Stimulated activated CD4-positive, alpha-beta T cell treated with anti-CD3 and anti-CD28 coated beads, Interleukin-4, amount 100 ng/mL, for 48 hours (primary cell): ENCODE measurements at places on chromosomes 1 and 21.

DNA sequence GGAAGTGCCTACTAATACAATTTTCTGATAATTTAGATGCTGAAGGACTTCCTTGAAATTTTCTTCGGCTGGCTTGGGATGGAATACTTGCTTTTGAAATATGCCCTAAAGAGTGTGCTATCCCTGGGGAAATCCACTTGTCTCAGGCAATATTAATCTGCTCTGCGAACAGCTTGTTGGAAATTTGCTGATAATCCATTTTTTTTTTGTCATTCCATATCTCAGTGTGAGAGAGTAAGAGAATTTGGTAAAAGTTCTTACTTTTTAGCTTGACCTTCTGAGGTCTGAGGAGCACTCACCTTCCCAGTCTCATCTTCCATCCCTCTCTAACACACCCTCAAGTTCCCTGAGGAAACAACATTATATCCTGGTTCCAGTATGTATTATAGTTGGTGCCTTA lies 36.8 kb downstream of the DNAJC6 start:
- DNase-seq: no peak

GRCh38 chr1:152858062-152858461 lies 1.7 kb upstream of the LCE7A start:
- no peak for DNase-seq

DNA sequence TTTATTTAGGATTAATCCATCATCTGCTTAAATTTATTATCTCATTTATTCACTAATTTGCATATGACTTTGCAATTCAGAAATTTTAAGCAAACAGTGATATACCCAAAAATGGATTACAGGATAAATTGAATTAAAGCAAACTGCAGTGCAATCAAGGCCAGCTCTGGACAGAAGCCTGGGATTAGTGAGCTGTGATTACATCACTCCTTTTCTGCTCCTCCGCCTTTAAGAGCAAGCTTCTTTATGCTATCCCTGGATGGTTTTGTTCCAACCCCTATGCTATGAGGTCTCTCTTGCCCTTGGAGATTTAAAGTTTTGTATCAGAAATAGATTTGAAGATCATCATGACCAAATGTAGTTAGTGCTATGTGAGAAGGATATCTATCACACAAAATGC lies 32.6 kb downstream of the GPR52 start:
- DNase-seq: no peak

- DNase-seq: no peak
These were observed 33.4 kb upstream of the PTPRC start for GRCh38 chr1:198605406-198605805.

DNA sequence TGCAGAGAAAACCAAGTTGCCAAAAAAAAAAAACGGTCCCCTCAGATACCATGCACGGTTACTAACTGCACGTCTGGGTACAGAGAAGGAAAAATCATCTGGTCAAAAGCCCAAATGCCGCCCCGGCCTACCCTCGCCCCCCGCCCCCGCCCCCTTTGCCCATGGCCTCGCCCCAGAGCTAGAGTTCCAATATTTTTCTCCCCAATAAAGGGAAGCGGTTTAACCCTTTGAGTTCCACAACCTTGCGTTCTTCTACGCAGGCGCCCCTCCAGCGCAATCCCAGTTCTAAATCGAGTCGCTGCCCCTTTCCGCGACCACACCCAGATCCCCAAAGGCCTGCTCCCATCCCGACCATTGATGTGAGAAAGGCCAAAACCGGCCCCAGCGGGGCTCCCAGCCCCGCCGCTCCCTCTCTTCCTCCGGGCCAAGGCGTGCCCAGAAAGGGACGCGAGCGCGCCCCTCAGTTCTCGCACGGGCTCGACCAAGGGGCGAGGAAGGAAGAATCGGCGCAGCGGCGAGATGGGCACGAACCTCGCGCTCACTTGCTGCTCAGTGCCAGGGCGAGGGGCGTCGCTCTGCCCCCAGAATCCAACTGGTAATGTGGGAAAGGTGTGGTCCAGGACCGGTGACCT lies 797 bp downstream of the WDR47 start:
- DNase-seq: no peak

GRCh38 chr1:84541679-84542078 lies 32.6 kb downstream of the CTBS start:
- DNase-seq: no peak

DNA sequence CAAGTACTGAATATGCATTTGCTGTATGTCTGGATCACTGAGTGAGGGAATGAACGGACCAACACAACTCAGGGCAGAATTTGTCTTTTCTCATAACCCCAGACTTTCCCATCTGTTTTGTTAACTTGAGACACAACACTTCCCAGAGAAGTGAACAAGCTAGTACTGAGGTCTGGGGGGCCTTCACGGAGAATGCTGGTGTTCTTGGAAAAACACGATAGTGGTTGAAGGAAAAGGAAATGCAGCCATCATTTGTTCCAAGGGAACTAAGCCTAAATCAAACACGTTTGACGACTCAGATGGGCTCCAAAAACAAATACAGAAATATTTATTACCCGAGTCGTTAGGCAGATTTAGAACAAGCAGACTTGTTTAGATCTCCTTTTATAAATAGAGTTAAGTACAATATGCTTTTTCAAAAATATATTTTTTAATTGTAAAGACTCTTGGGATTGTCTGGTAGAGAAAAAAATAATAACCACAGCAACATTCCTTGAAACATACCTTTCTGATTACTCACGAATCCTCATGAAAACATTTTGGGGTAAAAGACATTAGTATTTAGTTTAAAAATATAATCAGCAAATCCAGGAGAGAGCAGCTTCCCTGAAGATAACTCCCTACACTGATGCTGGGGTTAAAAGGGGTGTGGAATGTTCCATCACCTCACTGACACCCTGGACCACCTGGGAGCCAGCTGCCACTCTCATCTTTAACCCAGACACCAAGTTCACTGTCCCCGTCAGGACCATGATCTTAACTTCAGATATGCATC lies 427.7 kb upstream of the RUNX1 start:
- no peak for DNase-seq

GRCh38 chr1:157400766-157401165 lies 151.5 kb downstream of the FCRL5 start:
- DNase-seq: no peak

DNA sequence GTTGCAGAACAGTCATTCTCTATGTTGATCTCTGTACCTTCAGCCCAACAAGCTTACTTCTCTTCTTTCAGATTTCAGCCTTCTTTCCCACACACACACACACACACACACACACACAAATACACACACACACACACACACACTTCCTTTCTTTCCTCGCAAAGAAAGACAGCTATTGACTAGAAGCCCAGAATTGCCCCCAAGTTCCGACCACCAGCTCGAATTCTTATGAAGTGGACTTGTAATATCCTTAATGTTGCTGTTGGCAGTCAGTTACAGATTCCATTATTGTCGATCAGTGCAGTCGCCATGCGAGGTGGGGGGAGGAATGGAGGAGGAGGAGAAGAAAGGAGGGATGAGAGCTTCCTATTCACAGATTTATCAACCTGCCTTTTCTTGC lies 125.5 kb downstream of the CLEC20A start:
- no peak for DNase-seq

DNA sequence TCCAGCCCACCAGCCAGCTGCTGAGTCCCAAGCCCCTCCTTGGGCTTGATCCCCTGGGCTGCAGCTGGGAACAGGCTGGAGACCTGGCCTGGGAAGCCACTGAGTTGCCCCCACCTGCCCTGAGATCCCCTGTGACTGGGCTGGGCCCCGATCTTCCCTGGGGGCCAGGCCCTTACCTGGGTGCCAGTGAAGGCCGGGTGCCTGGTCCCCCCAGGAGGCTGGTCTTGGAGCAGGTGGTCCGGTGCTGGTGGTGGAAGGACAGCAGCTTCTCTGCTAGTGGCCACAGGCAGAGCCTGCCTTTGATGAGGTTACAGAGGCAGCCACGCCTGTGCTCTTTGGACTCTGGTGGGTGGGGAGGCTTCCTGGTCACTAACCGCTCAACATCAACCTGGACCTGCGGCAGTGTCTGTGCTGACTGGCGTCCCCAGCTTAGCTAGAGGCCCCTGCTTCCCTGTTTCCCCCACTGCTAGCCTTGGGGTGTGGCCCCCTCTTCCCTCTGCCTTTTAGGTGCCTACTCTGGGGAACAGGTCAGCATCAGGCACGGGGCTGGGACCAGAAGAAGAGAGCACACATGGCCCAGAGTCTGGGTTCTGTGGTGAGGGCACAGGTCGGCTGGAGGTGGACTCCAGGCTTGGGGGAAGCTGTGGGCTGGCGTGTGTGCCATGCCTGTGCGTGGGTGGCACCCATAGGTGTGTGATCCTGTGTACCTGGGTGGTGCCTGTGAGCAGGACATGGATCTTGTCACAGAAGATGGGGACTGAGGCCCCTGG lies at the start of gene EPS8L3:
EPS8L3 (minus strand) TSS at position 278 of the 770 bp plus-strand sequence. CDS start 2,174 bp downstream, outside the sequence.
- DNase-seq: no peak

- DNase-seq: no peak
These were observed 53.4 kb downstream of the DPH5 start for GRCh38 chr1:100972185-100972584.

- DNase-seq: no peak
These were observed 177.1 kb upstream of the RAB4A start for GRCh38 chr1:229093609-229094336.

DNA sequence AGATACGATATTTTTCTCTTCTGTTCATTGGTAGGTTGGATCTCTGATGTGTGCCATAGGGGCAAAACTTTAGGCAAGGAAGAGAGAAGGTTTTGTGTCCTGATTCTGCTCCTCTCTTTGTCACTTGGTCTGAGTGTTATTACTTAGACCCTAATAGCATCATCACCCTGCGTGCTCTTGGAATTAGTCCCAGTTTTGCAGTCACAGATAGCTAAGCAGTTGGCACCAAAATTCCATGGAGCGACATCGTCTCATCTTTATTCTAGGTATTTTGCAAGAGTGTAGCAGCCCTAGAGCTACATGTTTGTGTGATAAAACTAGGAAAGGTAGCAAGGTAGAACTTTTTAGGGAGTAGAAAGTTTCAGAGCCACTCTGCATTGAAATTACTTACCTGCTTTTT lies 23.8 kb downstream of the PIP5K1A start:
- no peak for DNase-seq

GRCh38 chr1:150515328-150516049 lies at the start of gene FALEC:
Gene FALEC (plus strand): TSS chr1:150515752.
- DNase-seq: peak; percentile 90

DNA sequence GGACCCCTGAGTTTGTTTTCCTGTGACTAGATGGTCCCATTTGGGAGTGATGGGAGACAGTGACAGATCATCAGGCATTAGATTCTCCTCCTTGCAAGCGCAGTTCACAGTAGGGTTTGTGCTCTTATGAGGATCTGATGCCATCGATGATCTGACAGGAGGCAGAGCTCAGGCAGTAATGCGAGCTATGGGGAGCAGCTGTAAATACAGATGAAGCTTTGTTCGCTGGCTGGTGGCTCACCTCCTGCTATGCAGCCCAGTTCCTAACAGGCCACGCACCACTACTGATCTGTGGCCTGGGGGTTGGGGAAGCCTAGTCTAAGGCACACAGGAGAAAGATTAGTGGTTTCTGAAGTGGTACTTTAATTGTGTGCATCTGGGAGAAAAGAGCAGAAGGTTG lies 7.1 kb upstream of the PLPP3 start:
- DNase-seq: no peak

- no peak for DNase-seq
These were observed 23.4 kb upstream of the NUF2 start for GRCh38 chr1:163298365-163298764.

DNA sequence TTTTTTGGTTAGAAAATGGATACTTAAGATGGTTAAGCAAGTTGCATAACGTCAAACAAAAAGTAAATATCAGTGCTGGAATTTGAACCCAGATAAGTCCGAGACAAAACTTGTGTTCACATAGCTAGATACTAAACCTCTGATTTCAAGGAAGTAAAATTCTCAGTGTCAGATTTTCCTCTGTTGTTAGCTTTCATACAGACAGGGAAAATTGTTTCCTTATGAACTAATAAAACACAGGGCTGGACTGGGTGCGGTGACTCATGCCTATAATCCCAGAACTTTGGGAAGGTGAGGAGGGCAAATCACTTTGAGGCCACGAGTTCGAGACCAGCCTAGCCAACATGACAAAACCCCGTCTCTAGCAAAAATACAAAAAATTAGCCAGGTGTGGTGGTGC lies 51.3 kb downstream of the PCNX2 start:
- DNase-seq: no peak

DNA sequence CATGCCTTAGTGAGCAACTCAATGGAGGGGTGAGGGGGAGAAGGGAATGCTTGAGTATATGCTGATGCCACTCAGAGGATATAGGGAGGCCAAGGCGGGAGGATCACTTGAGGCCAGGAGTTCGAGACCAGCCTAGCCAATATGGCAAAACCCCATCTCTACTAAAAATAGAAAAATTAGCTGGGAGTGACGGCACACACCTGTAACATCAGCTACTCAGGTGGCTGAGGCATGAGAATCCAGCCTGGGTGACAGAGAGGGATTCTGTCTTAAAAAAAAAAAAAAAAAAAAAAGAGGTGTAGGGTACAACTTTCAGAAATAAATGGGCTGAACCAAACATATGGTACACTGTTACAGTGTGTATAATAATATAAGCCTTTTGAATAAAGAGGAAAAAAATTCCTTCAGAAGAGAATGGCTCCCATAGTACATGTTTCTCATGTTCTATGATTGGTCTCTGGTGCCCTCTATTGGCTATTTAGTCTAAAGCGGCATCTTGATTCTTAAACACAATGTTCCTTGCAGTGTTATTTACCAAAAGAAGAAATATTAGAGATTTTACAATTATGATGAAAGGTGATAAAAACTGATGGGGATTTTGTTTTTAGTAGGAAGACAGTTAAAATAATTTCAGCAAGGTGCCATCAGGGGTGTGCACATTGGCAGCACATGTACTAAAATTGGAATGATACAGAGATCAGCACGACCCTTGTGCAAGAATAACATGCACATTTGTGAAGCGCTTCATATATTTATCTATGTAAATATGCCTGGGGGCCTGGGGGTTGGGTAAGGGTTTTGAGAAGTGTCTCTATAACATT lies 109.8 kb downstream of the PATJ start:
- DNase-seq: no peak

DNA sequence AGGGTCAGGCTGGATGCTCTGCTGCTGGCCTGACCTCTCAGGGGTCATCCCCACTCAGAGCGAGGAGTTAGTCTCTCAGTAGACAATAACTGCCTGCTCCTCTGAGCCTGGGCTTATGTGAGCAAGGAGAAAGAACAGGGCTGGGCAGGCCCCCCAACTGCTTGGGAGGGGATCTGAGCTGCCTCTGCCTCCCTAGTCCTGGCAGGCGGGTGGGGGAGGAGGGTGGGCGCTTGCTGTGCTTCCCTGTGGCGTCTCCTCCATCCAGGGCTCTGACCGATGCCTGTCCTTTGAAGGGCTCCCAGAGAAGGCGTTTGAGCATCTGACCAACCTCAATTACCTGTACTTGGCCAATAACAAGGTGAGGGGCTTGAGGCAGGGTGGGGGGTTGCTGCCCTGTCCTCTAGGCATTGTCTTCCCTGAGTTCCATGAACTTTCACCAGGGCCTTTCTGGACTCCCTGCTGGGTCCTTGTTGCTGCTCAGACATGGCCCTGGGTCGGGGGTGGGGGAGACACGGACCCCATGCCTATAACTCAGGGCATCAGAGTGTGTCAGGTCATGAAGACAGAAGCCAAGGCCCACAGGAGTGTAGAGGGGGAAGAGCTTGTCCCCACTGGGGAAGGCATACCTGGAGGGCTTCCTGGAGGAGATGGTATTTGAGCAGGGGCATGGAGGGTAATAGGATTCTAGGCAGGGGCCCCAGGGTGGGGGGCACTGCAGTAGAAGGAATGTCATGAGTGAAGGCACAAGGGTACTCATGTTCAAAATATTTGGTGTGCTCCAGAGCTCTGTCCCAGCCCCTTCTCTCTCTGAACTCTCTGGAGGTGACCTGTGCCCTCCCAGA lies 12.5 kb downstream of the PODN start:
- DNase-seq: no peak
